Stimulated activated CD8-positive, alpha-beta memory T cell treated with anti-CD3 and anti-CD28 coated beads, Interleukin-7, amount 100 ng/mL, for 24 hours (primary cell): ENCODE measurements at places on chromosomes 7 and 10.

DNA sequence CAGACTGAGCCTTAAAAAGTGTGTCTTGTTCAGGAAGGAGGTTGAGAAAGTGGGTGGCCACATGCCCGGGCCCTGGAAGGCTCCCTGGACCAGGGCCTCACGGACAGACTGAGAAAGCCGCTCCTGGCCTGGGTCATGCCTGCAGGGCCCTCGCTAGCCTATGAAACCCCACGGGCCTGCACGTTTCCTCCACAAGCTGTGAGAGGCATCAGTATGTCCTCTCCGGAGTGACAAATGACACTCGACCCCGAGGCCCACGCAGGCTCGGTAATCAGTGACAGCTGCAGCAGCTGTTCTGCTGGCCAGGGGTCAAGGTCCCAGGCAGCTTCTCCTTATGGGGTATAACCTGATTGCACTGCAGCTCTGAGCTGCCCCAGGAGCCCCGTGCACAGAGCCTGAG, 47.6 kb downstream of the ASB13 start:
- no peak for DNase-seq

DNA sequence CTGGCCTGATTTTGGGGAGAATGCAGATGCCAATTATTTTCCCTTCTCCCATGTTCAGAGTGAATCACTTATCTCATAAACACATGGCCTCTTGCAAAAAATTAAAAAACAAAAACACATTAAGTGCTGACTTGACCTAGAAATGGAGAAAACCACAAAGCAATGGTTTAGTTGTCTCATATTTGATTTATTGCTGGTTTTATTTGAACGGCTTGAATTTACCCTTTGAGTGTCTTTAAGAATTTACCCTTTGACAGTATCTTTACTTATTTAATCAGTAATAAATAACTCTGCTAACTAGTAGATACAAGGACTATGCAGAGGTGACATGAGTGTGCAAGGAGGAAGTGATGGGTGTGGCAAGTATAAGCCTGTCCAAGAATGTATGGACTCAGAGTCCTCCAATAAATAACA, 68.1 kb upstream of the GSDME start:
- no peak for DNase-seq

DNA sequence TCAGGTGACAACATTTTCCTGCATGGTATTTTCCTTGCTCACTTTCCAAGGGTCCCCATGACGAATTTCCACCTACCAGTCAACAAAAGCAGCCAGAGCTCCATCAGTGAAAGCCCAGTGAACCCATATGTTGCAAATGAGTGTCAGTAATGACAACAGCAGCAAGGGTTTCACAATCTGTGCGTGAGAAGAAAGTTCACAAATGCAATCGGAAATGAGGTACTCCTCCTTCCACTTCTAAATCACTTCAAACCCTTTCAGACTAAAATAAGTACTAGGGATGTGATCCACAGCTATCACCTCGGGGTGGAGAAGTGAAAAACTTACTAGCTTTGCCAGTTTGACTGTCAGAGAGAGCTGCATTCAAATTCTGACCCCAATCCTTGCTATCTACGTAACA, 55.6 kb upstream of the BET1 start:
- DNase-seq, result no peak

GRCh38 chr10:47049056-47049851, 138.0 kb downstream of the PTPN20 start:
- DNase-seq, result no peak

DNA sequence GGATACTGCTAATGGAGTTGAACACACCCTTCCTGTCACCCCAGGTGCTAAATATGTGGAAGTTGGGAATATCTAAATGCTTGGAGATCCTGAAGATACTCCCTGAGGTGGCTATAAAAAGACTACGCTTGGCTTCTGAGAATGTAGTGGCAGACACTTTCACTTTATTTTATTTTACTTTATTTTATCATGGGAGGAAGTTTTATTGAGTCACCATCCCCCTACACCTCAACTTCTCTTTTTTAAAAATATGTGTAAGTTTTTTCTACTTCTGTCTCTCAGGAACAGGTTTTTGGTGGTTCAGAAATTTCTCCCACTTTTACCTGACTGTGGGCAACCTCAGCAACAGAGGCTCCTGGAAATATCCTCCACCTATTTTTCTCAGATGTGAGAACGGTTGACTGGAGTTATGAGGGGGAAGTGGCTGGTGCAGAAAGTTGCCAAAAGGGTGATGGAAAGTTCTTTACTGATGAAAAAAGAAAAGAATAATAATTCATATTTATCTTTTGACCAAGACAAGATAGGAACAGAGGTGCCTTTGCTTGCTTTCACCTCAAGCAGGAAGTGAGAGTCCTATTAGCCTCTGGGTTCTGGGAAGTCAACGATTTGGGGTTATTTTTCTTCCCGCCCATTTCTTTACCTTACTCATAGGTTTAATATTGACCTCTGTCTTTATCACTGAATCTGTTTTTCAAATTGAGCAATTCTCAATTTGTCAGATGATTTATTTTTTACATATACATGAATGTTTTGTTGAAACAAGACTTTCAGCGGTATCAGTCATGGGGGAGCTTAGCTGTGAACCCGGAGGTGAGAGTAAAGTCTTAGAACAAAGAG, 103.6 kb downstream of the AHR start:
- no peak for DNase-seq

DNA sequence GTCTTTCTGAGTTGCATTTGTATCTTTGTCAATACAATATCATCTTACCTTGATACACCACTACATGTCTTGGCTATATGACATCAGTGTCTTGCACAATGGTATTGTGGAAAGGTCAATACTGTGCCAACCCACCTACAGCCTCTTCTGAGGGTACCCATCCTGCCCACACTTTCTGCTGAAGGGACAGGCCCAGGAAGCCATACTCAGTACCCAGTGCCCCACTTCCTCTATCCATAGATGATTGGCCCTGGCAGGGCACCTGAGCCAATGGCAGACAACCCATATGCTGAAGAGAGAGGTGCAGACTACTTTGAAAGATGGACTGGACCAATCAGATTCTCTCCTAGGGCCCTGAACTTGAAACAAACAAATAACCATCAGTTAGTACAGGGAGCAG, 152.0 kb upstream of the ADO start:
- no peak for DNase-seq

DNA sequence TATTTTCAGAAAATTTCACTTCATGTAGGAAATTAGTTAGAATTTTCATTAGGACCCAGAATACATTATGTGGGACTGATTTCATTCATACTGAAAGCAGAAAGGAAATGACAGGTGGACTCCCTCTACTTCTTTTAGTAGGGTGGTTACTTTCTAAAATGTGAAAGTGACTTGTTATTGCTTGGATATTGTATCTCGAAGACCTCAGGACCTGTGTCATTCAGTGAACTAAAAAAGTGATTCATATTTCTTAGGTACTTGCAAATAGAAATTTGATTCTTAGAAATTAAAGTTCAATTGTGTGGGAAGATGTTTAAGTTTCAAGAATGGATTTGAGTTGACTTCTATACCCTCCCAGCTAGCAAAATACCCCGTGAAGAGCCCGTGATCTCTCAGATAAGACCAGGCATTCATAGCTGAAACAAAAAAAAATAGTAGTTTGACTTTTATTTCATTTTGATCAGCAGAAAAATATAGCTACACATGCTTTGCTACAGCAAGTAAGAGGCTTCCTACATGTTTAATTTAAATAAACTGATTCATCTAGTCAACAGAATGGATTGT, 1037.1 kb downstream of the GATA3 start:
- DNase-seq, result no peak

DNA sequence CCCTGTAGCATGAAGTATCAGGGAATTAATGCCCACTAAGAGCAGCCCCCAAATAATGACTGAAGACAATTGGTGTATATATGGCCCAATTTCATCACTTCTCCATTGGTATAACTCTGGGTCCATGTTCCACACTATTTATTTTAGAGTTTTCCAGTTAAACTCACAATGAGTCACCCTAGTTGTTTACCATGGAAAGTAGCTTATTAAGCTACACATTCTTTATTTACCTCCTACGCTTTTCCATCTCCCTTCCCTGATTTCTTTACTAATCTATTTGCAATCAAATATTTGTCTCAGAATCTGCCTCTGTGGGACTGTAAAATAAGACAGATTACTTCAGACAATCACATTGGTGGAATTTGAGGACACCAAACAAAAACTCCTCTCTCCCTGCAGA, 655.6 kb downstream of the SORCS1 start:
- DNase-seq, result no peak

DNA sequence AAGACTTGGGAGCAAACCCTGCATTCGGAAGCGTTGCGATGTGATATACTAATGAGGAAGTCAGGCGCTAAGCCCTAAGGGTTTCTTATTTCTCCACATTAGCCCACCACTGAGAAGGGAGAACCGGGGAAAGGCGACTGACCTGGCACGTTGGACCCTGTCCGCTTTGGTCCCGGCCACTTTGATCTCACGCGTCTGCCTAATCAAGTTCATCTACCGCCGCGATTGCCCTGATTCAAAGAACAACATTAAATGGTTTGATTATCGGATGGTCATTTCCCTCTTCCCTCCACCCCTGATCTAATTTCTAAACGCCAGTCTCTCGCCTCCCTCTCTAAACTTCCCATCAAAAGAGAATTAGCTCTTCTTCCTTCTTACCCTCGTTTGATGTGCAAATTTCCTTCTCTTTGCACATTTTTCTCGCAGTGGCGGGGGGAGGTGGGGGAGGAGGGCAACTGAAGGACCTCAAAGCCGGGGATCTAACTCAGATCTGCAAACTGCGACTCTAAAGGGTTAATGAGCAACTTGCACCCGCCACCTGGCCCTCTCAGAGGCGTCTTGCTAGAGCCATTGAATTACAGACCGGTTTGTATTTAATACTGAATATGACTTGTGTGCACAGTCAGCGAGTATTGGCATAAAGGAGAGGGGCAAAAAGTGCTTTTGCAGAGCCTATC, 687 bp upstream of the DKK1 start:
- no peak for DNase-seq

DNA sequence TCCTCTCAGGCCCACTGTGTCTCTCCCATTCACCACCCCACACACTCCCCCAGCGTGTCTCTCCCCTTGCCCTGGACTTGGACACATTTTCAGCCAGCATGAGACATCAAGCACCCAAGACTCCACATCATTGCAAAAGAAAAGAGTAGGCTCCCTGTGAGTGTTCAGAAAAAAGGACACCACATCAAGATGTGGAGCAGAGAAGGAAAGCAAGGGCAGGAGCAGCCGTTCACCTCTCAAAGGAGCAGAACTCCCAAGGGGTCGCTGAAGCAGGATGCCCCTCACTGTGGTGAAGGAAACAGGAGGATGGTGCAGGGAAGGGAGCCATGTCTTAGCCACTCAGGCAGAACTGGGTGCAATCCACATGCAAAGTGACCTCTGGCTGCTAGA, 89.9 kb upstream of the MACROH2A2 start:
- DNase-seq, result no peak

DNA sequence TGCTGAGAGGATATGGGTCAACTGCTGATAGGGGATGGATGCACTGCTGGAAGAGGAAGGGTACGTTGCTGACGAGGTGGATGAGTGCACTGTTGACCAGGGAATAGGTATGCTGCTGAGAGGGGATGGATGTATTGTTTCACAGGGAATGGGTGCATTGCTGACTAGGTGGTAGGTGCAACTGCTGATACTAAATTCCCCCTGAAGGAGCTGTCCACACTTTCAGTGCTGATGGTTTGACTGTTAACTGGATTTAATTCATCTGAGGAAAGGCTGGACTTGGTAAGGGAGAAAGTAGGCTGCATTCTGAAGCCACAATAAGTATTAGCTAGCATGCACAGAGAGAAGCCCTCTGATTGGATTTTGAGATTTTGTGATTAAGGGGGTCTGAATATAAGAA, 1196.8 kb upstream of the PHF14 start:
- no peak for DNase-seq

DNA sequence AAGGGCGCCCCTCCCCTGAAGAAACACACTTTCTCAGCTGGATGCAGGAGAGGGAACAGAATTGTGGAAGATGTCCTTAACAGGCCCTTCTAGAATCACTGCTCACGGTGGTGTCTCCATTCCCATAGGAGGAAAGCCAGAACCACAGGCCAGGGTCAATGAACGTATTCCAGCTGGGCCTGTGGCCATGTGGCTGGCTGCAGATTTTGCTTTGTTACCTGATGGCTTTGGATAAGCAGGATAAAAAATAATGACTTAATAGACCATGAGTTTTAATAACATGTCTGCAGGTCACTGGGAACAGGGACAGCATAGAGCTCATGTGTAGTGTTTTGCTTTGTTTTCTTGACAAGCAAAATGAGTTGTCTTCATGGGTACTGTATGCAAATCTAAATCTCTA, 210.3 kb downstream of the TRIL start:
- no peak for DNase-seq

GRCh38 chr10:14758994-14759664, 15.6 kb downstream of the FAM107B start:
- no peak for DNase-seq

DNA sequence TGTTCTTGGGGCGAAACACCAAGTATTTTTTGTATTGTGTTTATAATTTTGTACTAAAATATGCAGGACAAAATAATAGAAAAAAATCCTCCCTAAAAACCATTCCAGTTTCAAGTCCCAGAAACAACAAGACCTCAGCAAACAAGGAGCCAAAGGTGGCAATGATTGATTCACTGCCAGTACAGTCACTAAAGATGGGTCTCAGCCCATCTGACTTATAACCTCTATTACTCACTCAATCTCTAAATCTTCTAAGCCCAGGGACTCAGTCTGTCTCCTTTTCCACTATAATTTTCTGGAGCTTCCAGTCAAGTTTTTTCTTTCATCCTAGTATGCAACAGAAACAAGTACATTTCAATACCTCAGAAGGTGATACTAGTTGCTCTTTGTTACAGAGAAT, 33.3 kb downstream of the SNX13 start:
- DNase-seq, result no peak

- DNase-seq, result no peak
Measured at GRCh38 chr7:26459540-26460193, 168.0 kb downstream of the SNX10 start.

DNA sequence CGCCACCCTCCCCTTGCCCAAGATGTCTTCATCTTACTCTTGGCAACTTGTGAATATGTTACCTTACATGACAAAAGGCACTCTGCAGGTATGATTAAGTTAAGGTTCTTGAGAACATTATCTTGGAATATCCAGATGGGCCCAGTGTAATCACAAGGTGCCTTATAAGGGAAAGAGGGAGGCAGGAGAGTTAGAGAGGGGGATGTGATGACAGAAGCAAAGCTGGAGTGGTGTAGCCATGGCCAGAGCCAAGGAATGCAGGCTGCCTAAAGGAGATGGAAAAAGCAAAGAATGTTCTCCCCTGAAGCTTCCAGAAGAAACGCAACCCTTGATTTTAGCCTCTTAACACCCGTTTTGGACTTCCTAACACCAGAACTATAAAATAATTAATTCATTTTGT, 318.0 kb downstream of the C7orf25 start:
- DNase-seq, result no peak

DNA sequence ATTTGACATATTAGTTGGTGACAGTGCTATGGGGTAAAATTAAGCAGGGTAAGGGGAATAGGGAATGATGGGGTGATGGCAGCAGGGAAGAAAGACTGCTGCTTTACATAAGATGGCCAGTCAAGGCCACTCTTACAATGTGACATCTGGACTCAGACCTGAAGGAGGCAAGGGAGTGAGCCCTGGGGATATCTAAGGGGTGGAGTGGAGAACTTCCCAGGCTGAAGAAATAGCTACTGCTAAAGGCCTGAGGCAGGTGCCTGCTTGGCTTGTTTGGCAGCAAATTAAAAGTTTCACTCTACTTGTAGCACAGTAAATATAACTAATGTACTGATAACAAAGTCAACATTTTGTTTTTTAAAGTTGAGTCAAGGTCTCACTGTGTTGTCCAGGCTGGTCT, 93.5 kb downstream of the IDE start:
- DNase-seq, result no peak
